HS-27A (cell line): ENCODE measurements at places on chromosomes 7 and 10.

- no peak for DNase-seq
Observed at GRCh38 chr10:133565441-133566294, at the start of gene SYCE1. SYCE1 (minus strand) TSS chr10:133565583; CDS start chr10:133565529, 54 bp downstream.

- no peak for DNase-seq
Observed at GRCh38 chr7:105578496-105578895, 2.8 kb downstream of the EFCAB10 start.

DNA sequence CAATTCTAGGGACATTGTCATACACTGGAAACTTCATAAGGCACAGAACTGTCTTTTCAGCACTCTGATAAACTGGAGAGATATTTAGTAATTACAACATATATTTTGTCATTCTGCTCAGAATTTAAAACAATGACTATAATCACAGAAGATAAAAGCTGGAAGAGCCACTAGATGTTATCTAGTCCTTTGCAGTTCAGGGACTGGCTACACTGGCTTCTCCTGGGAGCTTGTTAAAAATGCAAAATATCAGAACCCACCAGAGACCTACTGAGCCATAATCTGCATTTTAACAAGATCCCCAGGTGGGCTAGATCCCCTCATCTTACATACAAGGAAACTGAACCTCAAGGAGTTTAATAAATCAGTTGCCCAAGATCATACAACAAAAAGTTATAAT lies 32.3 kb downstream of the IDE start:
- DNase-seq = no peak

DNA sequence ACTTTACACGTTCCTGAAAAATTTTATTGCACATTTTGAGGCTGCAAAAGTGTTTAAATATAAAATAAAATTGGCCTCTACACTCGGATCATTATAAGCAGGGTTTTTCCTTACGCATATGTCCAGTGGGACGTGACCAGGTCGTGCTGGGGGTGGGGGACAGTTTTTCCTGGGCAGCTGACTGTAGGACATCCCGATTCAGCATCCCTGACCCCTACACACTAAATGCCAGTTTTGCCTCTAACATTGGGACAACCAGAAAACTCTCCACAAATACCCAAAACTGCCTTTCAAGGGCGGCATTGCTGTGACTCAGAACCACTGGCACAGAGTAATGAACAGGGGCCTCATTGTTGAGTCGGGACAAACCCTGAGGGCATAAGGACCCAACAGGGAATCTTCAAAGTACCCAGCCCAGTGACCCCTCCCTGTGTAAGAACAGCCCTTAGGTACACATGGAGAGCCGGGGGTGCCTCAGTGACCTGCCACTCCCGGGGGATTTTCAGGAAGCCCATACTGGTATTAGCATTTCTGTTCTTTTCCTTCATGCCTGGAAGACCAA lies 170.6 kb downstream of the ARHGAP21 start:
- no peak for DNase-seq

GRCh38 chr10:116848032-116848943 lies 1.0 kb upstream of the ENO4 start:
- DNase-seq = no peak

GRCh38 chr7:130479716-130480400 lies 12.0 kb upstream of the MEST start:
- DNase-seq = no peak

GRCh38 chr7:117793521-117793920 lies 79.7 kb downstream of the CTTNBP2 start:
- no peak for DNase-seq

- DNase-seq = peak; percentile 9
Observed at GRCh38 chr10:95374597-95375209, 83.9 kb upstream of the PDLIM1 start.

DNA sequence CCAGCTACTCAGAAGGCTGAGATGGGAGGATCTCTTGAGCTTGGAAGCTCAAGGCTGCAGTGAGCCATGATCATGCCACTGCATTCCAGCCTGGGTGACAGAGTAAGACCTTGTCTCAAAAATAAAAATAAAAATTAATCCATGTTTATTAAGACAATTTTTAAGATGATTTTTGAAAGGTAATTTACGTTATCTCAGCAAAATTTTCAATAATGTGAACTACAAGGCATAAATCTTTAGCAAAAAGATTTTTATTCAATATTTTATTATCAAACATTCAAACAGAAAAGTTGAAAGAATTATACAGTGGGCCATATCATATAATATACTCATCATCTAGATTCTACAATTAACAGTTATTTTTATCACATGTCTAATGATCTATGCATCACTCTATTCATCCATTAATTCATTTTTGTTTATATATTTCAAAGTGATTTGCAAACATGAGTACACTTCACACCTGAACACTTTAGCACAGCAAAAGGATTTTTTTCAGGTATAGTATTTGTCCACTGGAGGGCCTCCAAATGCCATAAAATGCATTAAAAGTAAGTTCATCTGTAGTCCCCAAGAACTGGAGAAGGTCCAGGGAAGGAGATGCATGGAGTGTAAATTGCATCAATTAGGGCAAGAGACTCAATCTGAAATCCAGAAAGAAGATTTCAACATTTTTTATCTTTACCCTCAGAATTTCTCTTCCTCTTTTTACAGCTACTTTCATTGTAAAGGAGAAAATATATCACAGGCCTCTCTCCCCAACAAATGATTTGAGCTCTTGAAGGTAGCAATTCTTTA lies 38.6 kb upstream of the RSBN1L start:
- DNase-seq = no peak

GRCh38 chr10:101967713-101968112 lies 88.3 kb downstream of the ARMH3 start:
- no peak for DNase-seq

GRCh38 chr10:35372329-35372728 lies 36.0 kb downstream of the CCNY start:
- no peak for DNase-seq

GRCh38 chr7:50684011-50684712 lies 98.5 kb downstream of the GRB10 start:
- DNase-seq = no peak

GRCh38 chr10:87596351-87596750 lies 63.3 kb upstream of the PAPSS2 start:
- DNase-seq = no peak

GRCh38 chr10:33483124-33483815 lies 148.8 kb upstream of the NRP1 start:
- DNase-seq = no peak

- no peak for DNase-seq
Observed at GRCh38 chr7:121020249-121020988, 31.9 kb downstream of the CPED1 start.

DNA sequence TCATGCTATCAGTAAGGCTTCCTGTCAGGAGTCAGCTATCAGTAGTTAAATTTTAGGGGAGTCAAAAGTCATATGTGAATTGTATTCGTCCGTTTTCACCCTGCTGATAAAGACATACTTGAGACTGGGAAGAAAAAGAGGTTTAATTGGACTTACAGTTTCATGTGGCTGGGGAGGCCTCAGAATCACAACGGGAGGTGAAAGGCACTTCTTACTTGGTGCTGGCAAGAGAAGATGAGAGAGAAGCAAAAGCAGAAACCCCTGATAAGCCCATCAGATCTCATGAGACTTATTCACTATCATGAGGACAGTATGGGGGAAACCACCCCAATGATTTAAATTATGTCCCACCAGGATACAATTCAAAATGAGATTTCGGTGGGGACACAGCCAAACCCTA lies 47.1 kb downstream of the KLF6 start:
- no peak for DNase-seq

DNA sequence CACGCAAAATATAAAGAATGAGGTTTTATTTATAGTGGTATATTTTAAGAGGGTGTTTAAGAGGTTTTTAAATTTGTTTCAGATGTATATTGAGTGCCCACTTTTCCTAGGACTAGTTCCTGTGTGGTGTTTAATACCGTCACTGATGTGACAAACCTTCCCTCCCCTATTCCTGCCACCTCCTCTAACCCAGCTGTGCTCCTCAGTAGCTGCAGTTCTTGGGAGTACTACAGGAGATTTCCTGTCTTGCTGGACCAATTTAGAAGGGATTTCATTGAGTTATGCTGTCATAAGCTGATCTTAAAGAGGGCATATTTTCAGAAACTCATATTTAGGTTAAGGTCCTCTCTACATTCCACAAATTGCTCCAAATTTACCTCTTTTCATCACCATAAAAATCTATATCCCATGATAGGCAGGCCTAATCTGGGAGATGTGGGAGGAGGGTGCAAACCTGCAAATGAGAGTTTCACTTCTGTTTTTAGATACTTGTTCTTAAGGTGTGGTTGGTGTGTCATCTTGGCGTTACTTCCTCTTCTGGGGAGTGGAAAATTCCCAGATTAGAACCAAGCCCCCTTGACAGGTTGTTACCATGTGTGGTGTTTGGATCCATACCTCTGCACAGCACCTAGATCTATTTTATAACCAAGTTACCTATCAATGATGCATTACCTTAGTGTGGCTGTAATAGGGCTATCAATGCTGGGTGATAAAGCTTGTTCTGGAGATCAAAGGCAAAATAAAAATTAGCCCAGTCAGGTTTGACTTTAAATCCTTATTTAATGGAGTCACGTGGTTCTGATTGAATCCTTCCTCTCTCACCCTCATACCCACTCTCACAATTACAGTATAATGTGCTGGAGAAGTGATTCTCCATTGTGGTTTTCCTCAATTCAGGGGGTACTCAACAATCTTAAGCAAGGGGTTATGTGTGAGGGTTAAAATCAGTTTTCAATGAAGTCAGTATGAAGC lies 141.1 kb downstream of the CDK14 start:
- DNase-seq = no peak

- DNase-seq = no peak
Observed at GRCh38 chr10:75233444-75234016, 2.2 kb downstream of the COMTD1 start.

DNA sequence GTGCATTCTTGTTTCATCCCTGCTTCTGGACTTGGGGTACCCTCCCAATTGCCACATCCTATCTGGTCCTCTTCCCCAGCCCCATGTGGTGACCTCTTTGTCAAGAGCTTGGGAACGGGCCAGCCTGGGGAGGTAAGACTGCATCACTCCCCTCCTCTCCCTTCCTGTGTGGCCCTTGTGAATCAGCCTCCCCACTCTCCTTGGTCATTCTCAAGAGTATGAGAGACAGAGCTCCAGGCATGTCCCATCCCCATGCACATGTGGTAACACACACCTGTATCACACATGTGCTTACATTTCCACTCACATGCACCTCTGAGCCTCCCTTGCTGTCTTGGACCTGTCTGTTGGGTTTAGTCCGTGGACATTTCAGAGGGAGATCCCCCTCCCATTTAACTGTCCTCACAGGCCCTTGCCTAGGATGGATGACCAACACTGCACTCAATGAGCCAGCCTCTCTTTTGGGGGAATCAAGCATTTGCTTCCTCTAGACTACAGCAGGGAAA lies 2.6 kb downstream of the MRPL43 start:
- no peak for DNase-seq

DNA sequence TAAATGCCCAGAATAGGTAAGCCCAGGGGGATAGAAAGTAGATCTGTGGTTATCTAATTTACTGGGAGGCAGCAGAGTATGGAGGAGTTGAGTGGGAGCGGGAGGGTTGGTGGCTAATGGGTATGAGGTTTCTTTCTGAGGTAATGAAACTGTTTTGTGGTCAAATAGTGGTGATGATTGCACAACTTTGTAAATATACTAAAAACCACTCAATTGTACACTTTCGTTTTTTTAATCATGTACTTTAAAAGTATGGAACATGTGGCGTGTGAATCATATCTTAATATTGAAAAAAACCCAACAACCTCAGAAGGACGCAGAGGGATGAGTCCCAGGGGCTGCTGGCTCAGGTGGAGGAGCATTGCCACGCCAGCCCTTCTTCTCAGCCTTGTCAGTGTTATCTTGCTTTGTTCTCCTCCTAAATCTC lies 118.1 kb downstream of the WDR11 start:
- no peak for DNase-seq

GRCh38 chr10:70234668-70235447 lies 1.6 kb upstream of the PPA1 start:
- DNase-seq = no peak

- DNase-seq = no peak
Observed at GRCh38 chr10:18563003-18563726, 88.2 kb downstream of the NSUN6 start.

- no peak for DNase-seq
Observed at GRCh38 chr7:142703655-142704305, 45.5 kb upstream of the PRSS1 start.

GRCh38 chr10:109025172-109025571 lies 898.1 kb downstream of the XPNPEP1 start:
- no peak for DNase-seq

- no peak for DNase-seq
Observed at GRCh38 chr10:11473128-11473760, 138.2 kb downstream of the USP6NL start.

DNA sequence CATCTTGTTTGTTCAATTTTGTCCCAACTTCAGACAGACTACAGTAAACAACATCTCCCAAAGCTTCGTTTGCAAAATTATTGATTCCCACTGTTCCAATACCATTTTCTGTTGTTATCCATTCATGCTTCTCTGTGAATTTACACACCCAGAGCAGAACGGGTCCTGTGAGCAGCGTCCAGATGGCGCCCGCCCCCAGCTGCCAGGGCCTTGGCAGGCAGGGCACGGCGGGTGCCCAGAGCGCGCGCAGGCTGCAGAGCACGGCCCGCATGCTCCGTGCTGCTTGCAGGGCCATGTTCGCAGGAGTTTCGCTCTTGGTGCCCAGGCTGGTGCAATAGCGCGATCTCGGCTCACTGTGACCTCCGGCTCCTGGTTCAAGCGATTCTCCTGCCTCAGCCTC lies 32.5 kb upstream of the SEPTIN7 start:
- no peak for DNase-seq

- no peak for DNase-seq
Observed at GRCh38 chr7:35905555-35905954, 104.7 kb downstream of the SEPTIN7 start.

DNA sequence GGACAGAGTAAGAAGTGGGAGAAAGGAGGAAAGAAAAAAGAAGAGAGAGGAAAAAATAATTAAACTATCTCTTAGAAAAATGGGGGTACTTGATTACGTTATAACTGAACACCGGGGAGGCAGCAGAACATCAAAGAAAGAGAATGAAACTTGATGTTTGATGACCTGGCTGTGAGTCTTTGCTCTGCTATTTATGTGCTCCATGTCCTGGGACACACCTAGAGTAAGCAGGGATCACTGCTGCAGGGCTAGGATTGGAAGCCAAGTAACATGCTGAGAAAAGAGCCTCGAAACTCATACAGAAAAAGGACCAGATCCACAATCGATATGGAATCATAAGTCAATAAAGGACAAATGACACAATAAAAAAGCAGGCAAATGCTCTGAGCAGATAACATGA lies 56.7 kb upstream of the COL13A1 start:
- DNase-seq = no peak

- no peak for DNase-seq
Observed at GRCh38 chr7:92809397-92809759, 27.0 kb downstream of the CDK6 start.

- DNase-seq = no peak
Observed at GRCh38 chr7:92698237-92698841, 108.1 kb upstream of the FAM133B start.

- no peak for DNase-seq
Observed at GRCh38 chr7:110522761-110523200, 568.1 kb upstream of the LRRN3 start.
